AG04449 (cell line): ENCODE measurements at places on chromosomes 7 and 10.

DNA sequence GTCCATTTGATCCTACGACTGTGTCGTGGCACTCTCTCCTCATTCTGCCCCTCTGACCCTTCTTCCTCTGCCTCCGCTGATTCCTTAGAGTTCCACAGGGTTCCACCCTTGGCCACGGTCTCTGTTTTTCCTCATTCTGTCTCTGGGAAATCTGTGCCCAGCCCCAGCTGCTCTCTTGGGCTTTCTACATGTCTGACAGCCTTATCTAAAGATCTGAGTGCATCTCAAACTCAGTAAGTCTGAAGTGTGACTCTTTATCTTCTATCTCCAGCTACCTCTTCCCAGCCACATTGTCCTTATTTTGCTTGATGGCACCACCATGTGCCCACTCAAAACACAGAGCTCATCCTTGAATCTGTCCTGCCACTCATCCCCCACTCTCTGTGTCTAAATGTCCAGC, 62.1 kb upstream of the AQP1 start:
- no peak for DNase-seq

GRCh38 chr7:82740246-82740848, 296.8 kb upstream of the CACNA2D1 start:
- no peak for DNase-seq

- DNase-seq = no peak
Measured at GRCh38 chr10:35339942-35340341, 3.6 kb downstream of the CCNY start.

GRCh38 chr7:113784316-113784715, 134.5 kb downstream of the PPP1R3A start:
- no peak for DNase-seq

DNA sequence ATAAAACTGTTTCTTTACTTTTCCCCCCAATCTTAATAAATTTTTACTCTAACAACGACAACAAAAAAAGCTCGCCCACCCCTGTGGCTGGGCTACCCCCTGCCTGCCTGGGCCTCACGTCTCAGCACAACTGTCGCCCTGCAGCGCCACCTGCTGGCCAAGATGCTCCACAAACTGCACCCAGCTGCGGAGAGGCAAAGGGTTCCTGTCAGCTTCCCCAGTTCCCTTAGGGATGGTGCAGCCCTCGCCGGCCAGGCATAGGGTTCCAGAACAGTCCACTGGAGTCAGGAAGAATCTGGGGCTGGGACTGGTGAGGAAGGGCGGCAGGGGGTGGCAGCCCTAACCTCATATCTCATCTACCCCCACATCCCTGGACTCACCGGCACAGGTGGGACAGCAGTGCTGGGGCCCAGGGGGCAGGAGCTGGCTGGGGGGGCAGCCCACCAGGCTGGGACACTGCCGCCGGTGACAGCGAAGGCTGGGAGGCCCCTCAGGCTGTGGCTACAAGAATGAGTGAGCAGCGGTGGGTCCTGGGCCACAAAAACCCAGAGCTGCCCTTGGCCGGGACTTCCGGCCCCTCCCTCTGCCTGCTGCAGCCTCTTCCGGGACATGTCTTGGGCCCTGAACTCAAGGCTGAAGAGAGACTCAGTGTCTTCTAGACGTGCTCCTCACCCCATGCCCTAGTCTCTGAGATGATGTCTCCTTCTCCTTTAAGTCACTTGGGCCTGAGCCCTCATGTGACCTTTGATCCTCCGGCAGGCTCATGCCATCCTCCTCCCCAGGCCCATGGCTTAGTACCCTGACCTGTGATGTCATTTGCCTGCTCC, 21.2 kb downstream of the ATP6V1F start:
- no peak for DNase-seq

- DNase-seq = no peak
Measured at GRCh38 chr10:108545921-108546320, 1377.4 kb downstream of the XPNPEP1 start.

DNA sequence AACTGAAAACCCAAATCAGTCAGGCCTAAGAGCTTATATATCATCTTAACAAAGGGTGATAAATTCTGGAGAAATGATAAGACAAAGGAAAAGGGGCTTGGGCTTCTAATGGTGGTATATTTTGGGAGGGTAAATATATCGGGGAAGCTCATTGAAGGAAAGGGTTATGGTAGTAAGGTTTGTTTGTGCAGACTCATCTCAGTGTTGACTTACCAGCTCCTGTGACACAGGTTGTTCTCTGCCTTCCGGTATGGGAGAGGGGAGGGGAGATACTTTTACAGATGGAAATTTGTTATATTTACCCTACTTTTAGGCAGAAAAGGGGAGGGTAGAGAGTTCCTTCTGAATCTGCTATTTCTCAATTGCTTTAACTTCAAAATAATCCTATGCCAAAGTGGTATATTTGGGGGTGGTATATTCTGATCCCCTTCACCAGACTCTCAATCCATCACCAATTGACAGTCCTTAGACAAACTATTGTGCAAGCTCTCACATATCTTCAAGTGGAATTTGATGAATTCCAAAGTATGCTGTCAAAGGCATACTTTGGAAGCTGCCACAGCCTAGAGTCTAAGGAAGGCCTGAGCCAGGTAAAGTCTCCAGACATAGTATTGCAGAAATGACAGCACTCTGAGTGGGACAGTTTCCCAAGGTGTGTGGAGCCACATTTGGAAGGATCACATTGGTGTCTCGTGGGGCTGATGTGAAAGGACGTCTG, 13.3 kb upstream of the PAPSS2 start:
- no peak for DNase-seq

DNA sequence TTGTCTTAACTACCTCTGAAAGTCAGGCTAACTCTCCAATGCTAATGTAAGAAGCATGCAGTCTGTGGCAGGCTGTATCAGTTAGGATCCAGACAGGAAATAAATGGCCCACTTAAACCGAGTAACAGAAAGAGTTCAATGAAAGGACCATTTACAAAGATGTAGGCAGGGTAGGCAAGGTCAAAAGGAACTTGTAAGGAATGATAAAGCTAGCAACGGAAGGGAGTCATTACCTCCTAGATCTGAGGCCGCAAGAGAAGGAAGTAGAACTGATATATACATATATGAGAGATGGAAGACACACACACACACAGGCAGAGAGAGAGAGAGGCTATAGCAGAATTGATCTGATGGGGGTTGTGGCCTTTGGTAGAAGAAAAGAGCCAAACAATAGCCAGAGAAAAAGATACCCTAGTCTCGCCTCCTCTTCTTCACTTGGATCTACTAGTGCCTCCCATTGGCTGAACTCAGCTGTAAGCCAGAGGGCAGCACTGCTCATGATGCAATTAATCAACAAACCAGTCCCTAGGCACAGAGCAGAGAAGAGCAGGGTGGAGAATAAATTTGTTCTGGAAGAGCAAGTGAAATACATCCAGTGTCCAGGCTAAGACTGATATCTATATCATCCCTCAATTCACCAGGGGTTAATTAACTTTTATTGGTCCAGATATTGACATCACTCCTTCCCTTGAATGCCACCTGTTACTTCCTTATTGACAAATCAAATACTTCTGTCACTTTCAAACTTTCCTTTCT, 91.2 kb downstream of the LSMEM1 start:
- no peak for DNase-seq

- DNase-seq = no peak
Measured at GRCh38 chr10:18738835-18739234, 79.6 kb downstream of the ARL5B start.

DNA sequence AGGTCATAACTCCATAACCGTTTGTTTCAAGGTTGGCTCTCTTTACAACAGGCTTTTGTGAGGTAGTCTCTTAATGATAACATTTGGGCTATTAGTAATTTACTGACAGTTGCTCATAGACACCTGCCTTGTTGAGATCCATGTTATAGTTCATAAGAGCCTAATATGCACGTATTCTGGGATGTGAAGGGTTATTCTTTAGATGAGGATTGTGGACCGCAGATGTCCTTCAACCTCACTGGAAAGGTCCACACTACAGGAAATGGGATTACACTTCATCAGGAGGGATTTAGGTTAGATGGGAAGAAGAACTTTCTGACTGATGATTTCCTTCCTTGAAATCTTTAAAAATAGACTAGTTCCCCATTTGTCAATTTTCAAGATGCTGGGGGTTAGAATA, 62.8 kb downstream of the SAMD9 start:
- DNase-seq = no peak

DNA sequence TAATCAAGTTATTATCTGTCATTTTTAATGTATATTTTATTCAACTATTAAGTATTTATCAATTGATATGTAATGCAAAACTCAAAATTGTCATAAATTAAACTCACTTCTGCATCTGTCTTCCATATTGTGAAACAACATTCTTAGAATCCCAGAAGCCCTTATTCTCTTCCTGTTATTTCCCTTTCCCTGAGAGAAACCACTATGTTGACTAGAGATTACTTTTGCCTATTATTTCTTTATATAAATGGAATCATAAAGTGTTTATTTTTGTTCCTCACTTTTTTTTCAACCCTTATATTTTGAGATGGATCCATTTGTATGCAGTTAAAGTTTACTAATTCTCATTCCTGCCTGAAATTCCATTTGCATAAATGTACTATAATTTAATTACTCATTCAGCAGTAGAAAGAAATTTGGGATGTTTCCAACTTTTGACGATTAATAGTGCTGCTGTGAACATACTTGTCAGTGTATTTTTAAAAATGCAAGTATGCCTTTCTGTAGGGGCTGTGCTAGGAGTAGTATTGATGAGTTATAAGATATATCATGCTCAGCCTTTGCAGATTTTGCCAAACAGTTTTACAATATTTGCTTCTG, 211.2 kb downstream of the SEMA3D start:
- DNase-seq = no peak

DNA sequence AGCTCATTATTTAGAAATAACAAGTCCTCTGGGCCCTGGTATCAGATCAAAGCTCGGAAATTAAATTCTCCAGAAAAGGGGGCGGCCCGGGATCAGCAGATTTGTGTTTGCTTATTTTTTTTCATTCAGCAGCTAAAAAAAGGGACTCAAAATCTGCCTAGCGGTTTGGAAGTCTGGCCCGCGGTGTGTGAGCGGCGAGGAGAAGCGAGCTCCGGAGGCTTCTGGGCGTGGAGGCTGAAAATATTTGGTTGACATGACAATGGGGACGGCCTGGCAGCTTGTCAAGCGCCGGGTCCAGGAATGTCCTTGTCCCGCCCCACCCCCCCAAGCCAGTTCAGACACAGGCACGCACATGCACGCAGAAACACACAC, 43.4 kb downstream of the FOXL3 start:
- DNase-seq = no peak

GRCh38 chr7:45293295-45293942, 135.8 kb downstream of the RAMP3 start:
- DNase-seq = no peak

DNA sequence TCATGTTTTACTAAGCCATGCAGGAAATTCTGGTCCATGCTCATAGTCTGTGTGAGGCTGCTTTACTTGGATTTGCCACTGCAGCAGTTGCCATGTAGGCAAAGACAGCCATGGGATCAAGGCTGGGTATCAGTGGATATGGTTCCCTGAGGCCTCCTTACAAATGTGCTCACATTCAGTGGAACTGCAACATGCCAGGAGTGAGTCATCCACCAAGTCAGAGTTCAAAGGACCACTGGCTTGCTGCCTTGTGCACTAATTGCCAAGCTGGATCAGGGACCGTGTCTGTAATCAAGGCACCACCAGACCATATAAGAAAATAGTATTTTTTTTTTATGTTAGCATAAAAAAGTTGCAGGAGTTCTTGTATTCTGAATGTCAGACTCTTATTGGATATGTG, 101.0 kb downstream of the CDCA7L start:
- DNase-seq = no peak

DNA sequence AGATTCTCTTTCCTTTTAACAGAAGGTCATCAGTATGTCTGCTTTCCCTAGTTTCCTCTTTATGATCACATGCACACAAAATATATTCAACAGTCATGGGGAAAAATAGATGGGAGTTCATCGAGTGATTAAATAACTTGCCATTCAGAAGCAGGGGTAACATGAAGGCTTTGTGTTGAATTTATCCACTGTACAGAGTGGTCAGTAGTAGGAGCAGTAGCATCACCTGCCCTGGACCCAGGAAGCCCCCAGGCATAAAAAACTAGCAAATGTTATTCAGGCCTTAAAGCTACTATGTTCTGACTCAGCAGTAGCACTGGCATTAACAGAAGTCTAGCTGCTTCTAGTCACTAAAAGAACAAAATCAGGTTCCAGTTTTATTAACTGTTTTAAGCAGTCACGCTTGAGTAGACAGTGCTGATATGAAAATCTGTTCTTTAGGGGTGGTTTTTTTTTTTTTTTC, 31.4 kb upstream of the FAM133B start:
- no peak for DNase-seq
